ENCODE measurements at places on chromosomes 2 and 18.

- no peak for DNase-seq
These were observed 64.4 kb upstream of the NOSTRIN start for GRCh38 chr2:168738062-168738461.

DNA sequence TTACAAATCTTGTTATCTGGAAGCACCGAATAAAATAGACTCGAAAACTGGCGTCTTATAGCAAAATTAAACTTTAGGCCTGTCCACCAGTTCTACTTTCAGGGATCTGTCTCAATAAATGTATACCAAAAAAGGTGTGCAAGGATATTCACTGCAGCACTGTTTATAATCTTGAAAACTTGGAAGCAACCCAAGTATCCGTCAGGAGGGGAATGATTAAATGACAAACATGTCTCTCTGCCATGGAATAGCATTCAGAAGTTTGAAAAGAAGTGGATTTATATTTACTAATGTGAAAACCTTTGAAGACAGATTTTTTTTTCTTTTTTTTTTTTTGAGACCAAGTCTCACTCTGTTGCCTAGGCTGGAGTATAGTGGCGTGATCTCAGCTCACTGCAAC is 32.3 kb upstream of the SATB2 start:
- DNase-seq = no peak

GRCh38 chr2:112682101-112682500 is 36.4 kb downstream of the SLC20A1 start:
- DNase-seq = no peak

- no peak for DNase-seq
These were observed 14.3 kb upstream of the ST8SIA5 start for GRCh38 chr18:46771141-46771540.

DNA sequence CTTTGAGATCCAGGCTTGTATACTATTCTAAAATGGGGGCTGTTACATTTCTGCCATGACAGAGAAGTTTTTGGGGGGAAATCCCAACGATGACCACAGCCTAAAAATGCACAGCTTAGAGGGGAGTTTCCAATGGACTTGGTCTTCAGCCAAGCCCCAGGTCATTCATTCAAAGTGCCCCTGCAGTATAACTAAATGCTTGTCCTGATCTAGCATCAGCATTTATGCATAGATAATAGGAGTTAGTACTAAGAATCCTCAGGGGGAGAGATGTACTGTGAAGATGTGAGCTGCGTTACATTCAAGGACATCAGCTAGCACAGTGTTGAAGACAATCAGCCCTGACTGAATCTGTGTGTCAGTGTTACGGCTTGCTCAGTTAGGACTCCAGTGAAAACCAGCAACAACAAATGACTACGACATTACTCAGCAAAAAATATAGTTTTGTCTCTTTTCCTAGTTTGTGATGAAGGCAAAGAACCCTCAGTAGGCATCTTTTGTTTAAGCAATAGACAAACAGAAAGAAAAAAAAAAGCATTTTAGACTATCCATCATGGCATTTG is 160.9 kb downstream of the ZEB2 start:
- no peak for DNase-seq

- no peak for DNase-seq
These were observed 63.7 kb upstream of the OTOF start for GRCh38 chr2:26541401-26542193.

GRCh38 chr18:31710826-31711225 is 26.4 kb upstream of the B4GALT6 start:
- no peak for DNase-seq

DNA sequence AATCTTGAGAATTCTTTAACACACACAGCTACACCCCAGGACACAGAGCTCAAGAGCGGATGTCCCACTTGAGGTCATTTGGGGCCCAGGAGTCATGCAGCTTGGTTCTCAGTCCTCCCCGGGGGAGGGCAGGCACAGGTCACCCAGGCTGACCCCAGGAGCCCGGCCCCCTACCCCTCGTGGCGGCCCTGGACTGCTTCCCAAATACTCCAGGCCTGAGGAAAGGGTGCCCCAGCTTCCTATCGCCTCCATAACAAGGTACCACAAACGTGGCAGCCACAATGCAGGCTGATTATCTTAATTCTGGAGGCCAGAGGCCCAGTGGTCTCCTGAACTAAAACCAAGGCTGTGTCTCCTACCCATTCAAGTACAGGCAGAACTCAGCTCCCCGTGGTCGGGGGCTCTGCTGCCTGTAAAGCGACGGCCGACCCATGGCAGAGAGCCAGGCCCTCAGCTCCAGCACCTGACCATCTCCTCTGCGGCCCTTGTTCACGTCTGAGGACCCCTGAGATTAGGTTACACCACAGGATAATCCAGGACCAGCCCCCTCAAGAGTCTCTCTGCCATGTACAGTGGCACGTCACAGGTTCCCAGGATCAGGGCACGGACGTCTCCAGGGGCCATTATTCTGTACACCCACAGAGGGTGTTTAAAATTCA is 10.5 kb downstream of the SLC66A2 start:
- DNase-seq = no peak

DNA sequence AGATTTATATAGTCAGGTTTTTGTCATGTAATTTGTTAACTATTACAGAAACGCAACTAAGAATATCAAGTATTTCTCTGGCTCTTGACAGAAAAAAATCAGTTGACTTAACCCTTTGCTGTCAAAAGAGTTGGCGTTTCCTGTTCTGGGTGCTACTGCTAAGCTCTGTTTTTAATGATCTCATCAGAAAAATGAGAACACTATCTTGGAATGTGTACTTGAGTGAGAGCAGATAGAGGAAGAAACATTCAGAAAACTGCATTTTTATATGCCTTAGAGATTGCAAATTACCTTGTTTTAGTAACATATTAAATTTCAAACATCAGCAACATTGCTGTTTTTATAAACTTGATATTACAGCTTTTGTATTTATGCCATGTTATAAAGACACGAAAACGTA is 297.9 kb downstream of the RDH14 start:
- DNase-seq = no peak

- no peak for DNase-seq
These were observed 37.5 kb downstream of the GNAL start for GRCh38 chr18:11726556-11726955.

GRCh38 chr2:112749755-112750559 is 14.5 kb downstream of the CKAP2L start:
- DNase-seq = peak; percentile 34

DNA sequence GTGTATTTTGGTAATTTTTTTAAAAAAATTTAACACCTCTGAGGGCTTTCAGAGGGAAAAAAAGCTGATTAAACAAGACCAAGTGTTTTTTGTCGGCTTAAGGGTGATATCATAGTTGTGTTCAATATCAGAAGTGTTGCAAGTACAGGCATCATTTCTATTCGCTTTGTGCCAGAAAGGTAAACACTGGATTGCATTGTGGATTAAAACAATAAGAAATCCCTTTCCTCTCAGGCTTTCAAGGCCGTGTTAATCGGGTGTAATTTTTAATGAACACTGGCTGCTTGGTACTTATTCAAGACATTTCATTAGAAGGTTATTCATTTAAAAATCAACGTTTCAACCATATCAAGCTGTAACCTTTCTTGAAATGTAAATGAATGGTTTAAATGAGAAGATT is 18.3 kb downstream of the FIGN start:
- no peak for DNase-seq

- DNase-seq = no peak
These were observed 3.7 kb upstream of the ACKR3 start for GRCh38 chr2:236565879-236566402.

GRCh38 chr2:66426244-66427111 is 8.4 kb upstream of the MEIS1 start:
- no peak for DNase-seq

DNA sequence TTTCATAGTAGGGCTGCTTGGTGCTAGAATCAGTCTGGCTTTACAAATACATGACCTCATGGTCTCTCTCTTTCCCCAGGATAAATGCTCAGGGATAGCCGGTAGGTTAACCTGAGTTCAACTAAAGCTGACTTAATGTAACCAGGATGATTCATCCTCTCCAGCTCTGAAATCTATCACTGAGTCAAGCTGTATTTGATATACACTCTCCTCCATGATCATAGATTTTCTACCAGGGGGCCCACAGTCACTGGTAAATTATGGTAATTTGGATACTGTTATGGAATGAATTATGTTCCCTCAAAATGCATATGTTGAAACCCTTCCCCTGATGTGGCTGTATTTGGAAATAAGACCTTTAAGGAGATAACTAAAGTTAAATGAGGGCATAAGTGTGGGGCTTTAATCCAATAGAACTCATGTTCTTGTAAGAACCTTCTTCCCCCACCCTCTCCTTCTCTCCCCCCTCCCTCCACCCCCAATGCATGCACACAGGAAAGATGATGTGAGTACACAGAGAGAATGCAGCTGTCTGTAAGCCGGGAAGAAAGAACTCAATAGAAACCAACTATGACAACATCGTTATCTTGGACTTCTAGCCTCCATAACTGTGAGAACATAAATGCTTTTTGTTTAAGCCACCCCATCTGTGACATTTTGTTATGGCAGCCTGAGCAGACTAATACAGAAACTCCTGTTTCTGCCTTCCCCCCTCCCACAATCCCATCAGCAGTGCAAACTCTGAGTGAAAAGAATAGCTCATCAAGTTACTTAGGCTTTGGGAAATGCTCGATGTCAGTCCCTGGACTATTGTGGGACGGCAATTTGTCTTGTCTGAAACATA is 134.9 kb upstream of the KYNU start:
- no peak for DNase-seq

GRCh38 chr2:38353402-38353801 is 23.7 kb downstream of the ATL2 start:
- DNase-seq = no peak

DNA sequence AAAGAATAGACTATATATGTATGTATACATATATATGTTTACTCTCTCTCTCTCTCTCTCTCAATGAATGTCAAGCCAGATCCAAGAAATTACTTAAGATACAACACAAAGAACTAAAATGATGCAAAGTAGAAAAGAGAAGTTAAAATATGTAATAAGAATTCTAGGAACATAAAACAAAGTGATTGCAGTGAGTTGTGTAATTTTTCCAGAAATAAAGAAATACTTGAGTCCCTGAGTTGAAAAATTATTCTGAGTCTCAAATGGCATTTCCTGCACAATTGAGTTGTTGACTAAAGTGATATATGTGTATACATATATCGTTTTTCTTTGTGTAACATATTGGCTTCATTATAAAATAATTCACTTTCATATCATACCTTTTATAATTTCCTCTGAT is 262.4 kb downstream of the INSIG2 start:
- no peak for DNase-seq

DNA sequence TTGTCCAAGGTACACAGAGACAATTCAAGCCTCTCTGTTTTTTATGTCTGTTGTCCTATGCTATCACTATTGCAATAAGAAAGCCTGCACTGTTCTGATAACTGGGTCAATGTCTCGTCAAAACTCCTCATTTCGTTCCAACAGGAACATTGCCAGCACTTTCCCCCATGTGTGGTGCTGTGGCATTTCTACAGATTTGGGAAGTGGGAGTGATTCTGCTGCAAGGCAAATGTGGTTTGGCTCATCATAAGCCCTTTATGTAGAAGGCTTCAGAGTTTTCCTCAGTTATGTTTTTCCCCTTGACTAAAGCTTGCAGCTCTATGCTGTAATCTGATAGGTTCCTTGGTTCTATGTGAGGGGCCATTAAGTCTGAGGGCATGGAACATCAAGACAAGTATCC is 324.1 kb upstream of the TCF4 start:
- no peak for DNase-seq

DNA sequence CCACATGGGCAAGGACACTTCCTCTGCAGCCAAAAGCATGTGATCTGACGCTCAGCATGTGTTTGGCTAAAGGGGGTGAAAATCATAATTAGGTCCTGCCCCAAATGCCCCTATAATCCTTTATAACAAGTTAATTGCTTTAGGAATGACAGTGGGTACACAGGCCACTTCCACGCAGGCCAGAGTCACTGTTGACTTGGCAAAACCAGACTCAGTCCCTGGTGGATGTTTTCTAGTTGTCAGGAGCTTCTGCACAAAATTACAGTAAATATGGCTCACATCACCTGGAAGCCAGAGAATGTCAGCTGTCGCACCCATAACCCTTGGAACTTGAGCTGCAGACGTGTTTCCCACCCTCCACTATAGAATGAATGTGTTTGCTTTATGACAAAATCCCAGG is 13.3 kb upstream of the PXDN start:
- no peak for DNase-seq

DNA sequence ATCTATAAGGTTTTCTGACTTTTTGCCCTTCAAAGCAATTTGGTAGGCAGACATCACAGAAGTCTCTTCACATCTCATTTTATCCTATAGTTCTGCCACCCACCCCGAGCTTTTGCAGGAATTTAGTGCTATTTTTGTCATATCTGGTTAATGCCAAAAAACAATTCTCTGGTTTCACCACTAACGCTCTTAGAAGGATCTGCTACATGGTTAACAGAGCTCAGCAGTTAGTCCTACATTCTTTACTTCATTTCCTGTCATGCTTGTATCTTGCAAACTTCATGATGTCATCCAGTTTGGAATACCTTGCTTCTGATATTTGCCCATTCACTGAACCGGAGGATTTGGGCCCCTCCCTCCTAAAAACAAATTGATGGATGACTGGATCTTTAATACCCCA is 116.8 kb upstream of the SERPINE2 start:
- no peak for DNase-seq

DNA sequence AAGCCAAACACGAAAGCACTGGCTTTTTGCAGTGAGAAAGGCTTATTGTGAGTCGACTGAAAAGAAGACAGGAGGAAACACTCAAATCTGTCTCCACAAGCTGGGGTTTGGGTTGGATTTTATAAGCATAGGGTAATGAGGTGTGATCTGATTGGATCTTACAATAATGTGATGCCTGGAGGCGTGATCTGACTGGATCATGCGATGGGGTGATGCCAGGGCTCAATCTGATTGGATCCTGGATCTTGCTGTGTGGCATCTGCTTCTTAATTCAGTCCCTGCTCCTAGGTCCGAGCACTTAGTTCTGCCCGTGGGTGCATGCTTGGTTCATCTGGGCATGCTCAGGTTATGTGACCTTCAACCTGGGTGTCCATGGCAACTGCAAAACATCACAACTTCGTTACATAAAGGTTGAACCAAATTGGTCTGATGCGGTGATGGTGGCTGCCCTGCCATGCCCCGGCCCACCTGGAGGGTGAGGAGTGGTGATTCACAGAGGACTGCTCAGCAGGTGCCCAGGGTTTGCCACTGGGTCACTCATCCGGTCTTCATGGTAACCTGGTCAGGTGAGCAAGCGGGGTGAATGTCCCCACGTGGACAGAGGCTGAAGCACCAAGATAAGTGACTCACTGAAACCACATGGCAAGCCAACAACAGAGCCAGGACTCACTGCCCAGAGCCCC is 111.0 kb downstream of the KCNF1 start:
- DNase-seq = no peak

GRCh38 chr2:69735686-69736085 is 6.2 kb upstream of the ANXA4 start:
- no peak for DNase-seq

DNA sequence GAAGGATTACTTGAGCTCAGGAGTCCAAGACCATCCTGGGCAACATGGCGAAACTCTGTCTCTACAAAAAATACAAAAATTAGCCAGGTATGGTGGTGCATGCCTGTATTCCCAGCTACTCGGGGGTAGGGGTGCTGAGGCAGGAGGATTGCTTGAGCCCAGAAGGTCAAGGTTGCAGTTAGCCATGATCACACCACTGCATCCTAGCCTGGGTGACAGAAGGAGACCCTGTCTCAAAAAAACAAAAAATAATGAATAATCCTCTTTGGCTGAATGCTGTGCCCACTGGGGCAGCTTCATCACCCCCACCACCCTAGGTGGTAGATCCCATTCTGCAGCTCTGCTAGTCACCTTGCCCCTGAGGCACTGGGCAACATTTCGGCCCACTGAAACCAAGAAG is 109.4 kb downstream of the ZFP36L2 start:
- no peak for DNase-seq

GRCh38 chr2:128710729-128711128 is 392.1 kb upstream of the HS6ST1 start:
- no peak for DNase-seq

All from NCI-H1930 (cell line).